CD4-positive, alpha-beta T cell (primary cell): ENCODE measurements at places on chromosomes 3 and 15. TPM values are rescaled to one million over a fixed set of nuclear protein-coding genes. Genes with fewer than 3 reads are reported as not detected.

DNA sequence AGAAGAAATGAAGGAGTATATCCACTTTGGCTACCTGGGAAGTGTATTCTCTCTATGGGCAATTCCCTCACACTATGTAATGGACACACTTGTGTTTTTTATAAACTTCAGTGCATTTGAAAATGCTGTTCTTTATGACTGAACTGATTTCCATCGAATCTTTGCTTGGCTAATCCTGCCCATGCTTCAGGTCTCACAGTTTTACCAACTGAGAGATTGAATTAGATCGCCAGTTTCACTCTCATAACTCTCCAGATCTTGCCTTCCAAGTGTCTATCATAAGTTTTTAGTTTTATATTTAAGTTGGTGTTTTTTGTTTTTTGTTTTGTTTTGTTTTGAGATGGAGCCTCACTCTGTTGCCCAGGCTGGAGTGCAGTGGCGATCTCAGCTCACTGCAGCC, 73.5 kb upstream of the MBNL1 start:
- DNase-seq, result no peak

The GHRL gene
- total RNA-seq, result 3.2 TPM

DNA sequence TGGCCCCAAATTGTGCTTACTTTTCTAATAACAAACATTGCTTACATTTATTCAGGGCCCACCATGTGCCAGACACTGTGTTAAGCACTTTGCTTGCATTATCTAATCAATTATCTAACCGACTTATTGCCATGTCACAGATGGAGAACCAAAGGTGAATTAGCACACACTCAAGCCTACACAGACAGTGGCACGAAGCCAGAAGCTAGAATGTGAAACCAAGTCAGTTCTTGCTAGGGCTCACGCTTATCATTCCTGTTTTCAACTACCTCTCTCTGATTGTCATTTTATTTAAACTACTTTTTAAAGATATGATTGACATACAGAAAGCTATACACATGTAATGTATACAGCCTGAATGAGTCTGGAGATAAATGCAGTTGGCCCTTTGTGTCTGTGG, 215.7 kb upstream of the CFAP20DC start:
- DNase-seq, result no peak

GRCh38 chr15:58584789-58585461, 153.1 kb downstream of the LIPC start:
- no peak for DNase-seq

DNA sequence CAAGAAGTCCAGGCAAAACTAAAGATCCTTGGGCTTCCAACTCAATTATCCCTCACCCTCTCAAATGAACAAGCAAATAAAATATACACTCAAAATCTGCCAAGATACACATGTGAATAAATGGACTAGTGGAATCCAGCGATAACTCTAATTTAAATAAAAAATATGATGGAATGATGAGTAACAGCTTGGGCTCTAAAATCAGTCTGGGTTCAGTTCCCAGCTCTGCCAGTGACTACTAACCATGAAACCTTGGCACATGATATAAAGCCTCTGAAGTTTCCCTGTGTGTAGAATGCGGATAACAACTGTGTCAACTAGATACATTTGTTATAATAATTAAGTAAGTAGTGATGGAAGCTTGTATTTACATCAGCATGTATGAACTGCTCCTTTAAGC, 81.3 kb downstream of the CADPS start:
- DNase-seq, result no peak

The LCMT2 gene
- total RNA-seq, result 5.9 TPM

The ACTRT3 gene
- total RNA-seq, result not detected

The KCNAB1 gene
- total RNA-seq, result not detected

The SPPL2A gene
- total RNA-seq, result 26.6 TPM
